Fibroblast of skin of right biceps (primary cell): ENCODE measurements at places on chromosomes 3 and 15.
A peak's percentile ranks its signal among the peaks of the same experiment; 100 is the strongest.

- no peak for DNase-seq
Measured at GRCh38 chr3:171092467-171092911, 66.0 kb upstream of the SLC2A2 start.

DNA sequence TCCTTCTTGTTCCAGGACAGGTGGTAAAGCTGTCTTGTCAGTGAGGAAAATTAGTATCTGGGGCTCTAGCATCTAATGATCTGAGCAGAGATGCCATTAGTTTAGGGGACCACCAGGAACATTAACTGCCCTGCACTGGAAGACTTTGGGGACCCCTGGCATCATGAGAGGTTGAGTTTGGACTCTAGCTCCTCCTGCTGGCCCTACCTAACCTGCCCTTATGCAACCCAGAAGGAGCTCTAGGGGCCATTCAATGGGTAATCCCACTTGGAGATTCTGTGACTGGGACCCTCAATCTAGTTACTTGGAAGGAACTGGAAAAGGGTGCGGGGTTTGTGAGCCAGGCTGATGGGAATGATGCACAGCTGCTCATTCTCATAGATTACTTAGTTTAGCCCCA is 451.0 kb downstream of the EPHB1 start:
- no peak for DNase-seq

GRCh38 chr3:118587847-118588246 is 446.8 kb downstream of the IGSF11 start:
- DNase-seq, result no peak

DNA sequence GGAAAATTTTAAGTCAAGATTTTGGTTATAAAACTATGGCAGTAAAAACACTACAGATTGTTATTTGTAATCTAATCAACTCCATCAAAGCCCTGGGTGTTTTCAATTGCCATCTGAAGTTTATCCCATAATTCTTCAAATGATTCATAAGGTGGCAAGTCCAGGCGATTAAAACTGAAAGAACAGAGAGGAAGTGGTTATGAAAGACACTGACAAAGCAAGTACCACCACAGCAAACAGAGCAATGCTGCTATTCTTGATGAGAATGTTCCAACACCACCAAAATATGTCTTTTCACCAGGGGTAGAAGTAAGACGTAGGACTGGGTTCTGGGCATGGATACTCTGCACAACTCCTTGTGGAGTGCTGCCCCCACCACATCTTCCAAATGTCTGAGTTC is 86.9 kb upstream of the PRTG start:
- no peak for DNase-seq

DNA sequence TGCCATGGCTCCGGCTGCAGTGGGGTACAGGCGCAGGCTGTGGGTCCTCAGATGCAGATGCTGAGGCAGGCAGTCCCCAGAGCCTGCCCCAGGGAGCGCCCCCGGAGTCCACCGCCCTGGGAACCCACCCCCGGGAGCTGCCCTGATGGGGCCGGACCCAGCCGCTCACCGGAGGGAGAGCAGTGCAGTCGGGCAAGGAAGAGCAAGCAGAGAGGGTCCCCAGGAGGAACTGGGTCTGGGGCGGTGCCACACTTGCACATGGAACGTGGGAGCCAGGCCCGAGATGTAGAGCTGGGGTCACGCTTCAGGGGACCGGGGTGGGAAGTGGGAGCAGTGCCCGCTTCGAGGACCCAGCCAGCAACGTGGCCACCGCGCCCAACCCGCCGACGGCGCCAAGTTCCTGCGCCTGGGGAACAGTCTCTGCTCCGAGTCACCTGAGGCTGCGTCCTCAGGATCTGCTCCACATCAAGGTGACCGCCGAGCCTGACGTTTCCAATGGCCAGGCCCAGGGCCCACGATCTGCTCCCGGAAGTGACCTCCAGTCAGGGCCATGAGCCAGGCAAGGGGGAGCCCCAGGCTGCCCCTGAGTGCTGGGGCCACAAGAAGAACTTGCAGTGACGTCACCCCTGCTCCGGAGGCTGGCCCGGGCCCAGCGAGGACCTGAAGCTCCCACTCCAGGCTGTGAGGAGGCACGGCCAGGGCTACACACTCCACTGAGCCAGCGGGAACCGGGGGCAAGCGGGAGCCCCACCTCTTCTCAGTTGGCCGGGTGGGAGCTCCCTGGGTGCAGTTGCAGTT is 27.0 kb upstream of the TFG start:
- DNase-seq, result peak; percentile 17

GRCh38 chr3:58640700-58641372 is 25.7 kb downstream of the FAM3D start:
- peak; percentile 71 for DNase-seq

GRCh38 chr3:196638861-196639482 is 522 bp upstream of the NRROS start:
- DNase-seq, result no peak

- DNase-seq, result peak; percentile 72
Measured at GRCh38 chr3:193972832-193973231, 163.1 kb upstream of the HES1 start.

DNA sequence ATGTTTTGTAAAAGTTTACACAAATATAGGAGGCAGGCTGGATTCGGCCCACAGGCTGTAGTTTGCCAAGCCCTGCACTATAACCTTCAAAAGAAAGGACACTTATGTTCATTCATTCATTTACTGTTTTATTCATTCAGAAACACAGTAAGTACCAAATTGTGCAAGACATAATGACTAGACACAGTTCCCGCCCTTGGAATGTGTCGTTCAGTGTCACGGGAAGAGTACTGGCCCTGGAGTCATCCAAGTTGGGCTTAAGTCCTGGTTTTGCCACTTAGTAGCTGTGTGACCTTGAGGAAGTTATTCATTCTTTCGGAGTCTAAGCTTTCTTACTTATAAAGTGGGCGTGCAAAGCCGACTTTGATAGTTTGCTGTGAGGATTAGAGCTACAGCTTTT is 22.0 kb downstream of the COLQ start:
- peak; percentile 27 for DNase-seq

- DNase-seq, result no peak
Measured at GRCh38 chr3:14869917-14870782, 51.4 kb downstream of the FGD5 start.

DNA sequence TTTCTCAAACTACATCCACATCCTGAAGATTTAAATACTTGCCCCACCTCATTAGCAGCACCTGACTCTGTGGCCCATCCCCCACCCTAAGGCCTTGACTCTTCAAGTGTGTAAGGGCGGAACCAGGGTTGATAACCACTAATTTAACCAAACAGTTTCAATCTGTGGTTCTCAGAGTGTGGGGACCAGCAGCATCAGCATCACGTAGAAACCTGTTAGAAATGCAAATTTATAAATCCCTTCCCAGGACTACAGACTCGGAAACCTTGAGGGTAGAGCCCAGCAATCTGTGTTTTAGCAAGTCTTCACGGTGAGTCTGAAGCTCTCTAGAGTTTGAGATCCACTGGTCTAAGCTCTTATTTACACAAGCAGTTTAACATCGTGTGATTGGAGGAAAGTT is 12.4 kb downstream of the GNB4 start:
- DNase-seq, result no peak

DNA sequence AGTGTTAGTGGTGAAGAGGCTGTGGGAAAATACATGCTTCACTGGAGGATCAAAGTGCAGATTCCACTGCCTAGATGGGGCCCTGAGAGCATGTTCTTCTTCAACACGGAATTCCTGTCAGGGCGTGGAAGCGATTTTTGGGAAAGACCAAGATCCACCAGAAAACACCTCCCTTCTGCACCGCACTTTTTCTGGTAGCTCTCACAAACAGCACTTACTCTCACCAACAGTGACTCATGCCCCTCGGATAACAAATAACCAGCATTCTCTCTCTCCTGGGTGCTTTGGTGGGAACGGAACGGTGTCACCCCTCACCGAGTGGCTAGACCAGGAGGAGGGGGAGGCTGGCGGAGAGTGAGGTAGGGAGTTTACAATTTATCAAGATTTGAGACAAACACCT is 40.1 kb downstream of the ADAMTSL3 start:
- DNase-seq, result peak; percentile 56
